ENCODE measurements at places on chromosomes 5 and 9.

GRCh38 chr9:16801871-16802466 is 68.5 kb downstream of the BNC2 start:
- DNase-seq: no peak

DNA sequence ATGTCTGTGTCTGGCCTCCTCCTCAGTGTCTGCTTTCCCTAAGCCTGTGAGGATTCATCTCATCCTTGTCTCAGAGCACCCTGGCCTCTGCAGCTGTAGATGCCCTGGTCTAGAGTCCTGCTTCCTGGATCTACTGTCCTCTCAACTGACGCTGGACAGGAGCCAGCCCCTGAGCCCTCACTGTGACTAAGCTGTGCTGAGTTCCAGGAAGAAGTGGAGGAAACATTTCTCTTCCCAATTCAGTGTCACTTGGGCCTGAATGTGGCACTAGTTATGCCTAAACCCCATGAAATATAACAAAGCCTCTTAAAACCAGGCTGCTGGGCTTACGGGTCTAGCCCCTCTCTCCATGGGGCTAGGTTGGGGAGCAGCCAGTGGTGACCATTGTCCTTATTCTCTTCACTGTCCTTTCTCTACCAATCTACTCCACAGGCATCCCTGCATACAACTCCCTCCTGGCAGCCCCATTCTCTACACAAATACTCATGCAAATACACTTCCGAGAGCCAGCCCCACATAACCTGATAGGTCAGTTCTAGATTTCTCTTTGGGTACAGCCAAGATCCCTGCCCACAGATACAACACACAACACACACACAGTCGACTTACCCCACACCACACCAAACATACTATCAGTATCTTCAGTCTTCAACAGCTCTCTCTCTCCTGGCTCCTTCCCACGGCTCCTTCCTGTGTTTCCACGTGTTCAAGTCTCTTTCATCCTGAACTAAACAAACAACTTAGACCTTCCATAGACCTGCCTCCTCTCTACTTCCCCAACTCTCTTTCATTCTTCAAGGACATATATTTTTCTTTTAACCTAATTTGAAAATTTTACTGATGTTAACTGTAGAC is 220.8 kb downstream of the SNX18 start:
- DNase-seq: no peak

DNA sequence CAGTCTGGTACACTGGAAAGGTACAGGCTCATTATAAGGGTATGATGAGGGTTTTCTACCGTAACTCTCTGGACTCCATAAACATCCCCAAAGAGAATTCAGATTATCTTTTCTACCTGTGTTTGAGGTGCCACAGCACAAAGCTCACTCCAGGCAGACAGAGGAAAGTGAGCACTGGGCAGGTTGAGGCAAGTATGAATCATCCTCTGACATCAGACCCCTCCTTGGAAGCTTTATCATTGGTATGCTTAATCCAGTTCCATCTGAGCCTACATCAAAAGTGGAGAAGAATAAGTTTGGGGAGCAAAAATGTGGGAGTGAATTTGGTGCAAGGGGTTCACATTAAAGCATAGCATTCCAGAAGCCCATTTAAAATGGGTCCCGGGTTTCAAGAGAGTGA is 21.7 kb downstream of the C9orf152 start:
- no peak for DNase-seq

- no peak for DNase-seq
These were observed 16.2 kb downstream of the PRLR start for GRCh38 chr5:35214051-35214450.

DNA sequence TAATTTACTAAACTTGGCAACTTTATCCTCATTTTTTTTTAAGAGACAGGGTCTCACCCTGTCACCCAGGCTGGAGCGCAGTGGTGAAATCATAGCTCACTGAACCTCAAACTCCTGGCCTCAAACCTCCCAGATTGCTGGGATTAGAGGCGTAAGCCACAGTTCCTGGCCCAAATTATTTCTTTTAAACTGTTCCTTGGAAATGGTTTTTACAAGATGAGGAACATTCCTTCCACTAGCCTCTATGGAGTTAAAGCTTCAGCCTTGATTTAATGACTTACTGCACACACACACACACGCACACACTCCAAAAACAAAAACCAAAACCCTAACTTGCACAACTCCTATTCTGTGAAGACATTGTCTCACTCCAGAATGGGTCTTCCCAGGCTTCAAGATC is 77.2 kb upstream of the TARS1 start:
- DNase-seq: no peak

DNA sequence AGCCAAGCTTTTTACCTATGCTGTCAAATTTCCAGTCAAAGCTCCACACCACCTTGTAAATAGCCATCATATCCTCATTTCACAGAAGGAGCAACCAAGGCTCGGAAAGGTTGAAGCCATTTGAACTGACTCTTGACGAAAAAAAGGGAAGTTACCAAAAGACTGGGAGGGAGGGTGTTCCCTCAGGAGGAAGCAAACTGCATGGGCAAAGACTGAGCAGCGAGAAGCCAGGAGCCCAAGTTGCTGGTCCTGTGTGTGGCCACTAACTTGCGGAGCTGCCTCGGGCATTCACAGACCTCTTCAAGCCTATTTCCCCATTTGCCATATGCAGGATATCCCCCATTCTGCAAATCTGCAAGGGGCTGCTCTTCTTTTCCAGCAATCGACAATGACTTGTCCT is 37.4 kb downstream of the TTLL11 start:
- no peak for DNase-seq

GRCh38 chr5:156974328-156974727 is 11.3 kb upstream of the TIMD4 start:
- no peak for DNase-seq

Measured in activated naive CD4-positive, alpha-beta T cell (primary cell).